ENCODE measurements at places on chromosomes 6 and 20.
A peak's percentile ranks its signal among the peaks of the same experiment; 100 is the strongest.

DNA sequence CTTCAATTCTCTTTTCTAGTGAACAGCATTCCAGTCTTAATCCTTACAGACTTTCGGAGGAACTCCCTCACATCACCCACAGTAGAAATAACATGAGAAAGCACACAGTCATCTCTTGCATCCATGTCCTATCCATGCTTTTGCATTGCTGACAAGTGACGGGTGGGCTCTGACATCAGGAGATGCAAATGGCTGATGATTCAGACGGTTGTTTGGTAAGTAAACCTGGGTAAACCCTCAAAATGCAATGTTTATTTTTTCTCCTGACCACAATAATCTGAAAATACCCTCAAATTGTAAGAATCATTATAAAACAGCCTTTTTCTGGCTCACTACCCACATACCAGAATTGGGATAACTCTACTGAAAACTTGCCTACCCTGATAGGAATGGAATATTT, 792.0 kb downstream of the MAFB start:
- DNase-seq = no peak

DNA sequence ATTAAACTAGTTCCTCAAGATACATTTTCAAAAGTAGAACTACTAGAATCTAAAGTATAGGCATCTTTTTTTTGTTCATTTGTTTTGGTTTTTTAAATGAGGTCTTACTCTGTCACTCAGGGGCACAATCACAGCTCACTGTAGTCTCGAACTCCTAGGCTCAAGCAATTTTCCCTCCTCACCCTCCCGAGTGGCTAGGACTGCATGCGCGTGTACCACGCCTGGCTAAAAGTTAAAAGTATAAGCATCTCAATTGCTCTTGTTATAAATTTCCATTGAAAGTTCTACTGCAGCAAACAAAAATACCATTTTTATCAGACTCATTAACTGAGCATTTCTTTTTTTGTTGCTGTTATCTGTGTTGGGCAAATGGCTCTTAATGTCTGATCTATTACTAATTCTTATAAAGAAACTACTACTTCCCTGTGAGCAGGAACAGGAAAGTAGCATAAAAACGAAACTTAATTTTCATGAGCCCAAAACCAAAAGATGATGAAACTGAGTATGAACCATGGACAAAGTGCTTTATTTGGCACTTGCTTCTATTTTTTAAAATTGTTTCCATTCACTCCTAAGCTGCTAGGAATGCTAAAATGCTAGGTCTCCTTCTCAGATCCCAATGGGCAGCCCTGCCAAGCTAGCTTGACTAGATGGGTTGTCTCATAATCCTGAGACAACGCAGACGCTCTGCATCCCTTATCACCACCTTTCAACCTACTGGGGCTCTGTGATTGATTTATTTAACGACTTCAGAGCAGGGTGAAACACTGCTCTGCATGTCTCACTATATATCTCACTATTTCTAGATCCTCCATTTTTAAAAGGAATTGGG, 36.9 kb downstream of the TRPC4AP start:
- DNase-seq = peak; percentile 3

DNA sequence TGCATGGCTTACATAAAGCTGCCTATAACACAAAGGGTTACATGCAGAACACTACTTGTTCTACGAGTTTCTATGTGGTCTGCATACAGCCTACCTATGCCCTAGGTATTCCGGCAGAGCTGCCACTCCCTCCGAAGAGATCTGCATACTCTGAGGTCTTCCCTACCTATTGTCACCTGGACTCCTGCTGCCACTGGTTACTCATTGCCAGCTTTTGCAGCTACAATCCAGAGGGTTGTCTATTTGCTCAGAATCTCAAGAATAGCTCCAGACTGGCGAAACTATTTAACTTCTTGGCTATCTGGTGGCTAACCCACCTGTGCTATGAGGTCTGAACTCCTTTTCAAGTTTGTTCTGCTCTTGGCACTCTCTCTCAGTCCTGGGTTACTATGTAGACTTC, 323.3 kb downstream of the BMP2 start:
- no peak for DNase-seq

- no peak for DNase-seq
Observed at GRCh38 chr6:169850746-169851145, 99.3 kb downstream of the ERMARD start.

- no peak for DNase-seq
Observed at GRCh38 chr20:54172856-54173652, 732 bp downstream of the CYP24A1 start.

DNA sequence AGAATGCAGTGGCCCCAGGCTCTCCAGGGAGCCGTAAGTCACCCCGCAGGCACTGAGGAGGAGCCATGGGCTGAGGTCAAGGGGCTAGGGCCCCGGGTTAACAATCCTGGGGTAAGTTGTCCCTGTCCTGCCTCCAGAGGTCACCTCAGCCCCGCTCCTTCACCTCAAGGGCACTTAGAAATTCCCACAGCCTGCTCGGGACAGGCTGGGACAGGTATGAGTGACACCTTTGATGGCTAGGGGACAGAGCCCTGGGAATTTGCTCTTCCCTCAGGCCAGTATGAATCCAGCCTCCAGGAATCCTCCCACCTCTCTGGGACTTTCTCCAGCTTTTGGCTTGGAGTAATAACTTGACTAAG, 3.5 kb upstream of the GRM4 start:
- no peak for DNase-seq

DNA sequence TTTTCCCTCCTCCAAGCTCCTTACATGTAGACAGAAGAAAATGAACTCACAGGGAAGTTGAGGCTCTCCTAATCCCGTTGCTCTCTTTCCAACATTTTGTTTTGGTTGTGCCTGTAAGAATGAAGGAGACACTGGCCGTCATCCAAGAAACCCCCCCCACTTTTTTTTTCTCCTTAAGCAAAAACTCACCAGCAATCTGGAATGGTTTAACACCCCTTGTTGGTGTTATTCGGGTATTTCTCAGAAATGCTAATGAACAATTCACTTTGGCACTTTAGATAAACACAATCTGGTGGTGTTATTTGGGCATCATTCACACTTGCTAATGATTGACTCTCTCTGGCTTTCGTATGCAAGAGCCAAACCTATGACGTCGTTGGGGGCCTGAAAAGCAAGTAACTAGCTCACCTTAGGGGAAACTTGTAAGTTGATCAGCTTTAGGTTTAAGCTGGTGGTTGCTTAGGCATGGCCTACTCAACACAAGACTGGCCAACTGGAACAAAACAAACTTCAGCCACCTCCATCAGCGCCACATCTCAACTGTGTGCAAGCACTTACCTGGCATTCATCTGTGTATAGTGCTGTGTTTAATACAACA, 24.3 kb upstream of the OLIG3 start:
- DNase-seq = no peak

DNA sequence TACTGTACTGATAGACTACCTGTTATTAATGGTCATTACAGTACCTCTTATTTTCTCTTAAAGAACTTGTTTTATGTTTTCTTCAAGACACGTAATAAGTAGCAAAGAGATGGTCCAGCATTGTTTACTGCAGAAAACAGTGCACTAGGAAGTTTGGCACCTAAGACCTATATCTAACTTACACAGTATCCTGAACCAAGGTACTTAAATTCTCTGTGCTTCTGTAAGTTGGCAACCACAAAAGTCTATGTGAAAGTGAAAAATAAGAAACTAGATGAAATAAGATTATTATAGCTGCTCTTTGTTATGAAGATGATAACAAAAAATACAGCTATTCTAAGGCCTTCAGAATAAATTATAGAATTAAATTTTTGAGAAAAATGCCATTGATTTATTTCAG, 411.7 kb upstream of the SOX4 start:
- no peak for DNase-seq

DNA sequence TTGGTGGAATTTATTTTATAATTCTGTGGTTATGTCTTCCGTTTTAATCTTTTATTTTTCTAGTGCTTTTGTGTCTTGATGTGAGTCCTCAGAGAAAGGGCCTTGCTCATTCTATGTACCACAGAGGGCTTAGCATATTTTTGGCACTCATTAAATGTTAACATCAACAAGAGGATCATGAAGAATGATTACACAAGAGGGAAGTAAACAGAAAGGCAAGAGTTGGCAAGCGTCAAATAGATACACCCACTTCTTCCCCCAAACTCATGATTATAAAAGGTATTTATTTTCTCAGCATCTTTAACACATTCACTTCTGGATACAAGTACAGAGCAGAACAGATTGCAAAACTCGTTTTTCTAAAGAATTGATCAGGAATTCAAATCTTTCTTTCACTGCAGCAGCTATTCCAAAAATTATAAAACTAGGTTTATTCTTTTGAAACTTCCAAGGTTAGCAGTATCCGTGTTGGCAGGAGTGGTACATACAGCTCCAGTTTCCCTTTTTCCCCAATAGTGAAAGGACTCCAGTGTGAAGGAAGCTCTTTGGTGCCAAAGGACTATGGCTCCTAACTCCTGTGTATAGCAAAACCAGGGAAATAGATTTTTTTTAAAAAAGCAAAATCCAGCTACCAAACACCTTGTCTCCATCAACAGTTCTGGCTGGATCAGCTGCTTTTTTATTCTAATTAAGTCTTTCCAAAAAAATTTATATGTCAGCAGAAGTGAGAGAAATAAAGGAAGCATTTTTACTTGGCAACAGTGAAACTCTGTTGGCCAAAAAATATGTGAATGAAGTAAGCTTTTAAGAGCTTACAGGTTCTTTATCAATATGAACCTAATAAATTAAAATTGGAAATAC, 221.9 kb downstream of the ADGRG6 start:
- no peak for DNase-seq

DNA sequence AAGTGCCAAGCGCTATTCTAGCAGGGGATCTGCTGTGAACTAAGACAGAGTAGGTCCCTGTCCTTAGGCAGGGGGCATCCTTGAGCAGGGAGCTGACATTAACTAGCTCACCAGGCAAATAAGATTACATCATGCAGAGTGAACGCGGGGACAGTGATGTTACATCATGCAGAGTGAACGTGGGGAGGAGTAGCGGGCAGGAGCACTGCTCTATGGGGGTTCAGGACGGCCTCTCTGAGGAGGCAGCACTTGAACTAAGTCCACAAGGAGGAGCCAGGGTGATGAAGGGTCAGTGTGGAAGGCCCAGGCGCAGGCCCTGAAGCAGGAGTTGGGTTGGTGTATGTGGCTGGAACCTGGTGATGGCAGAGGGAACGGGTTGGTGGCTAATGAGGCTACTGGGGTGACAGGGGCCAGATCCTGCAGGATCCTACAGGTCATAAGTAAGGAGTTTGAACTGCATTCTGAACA, 38.7 kb downstream of the KAT14 start:
- DNase-seq = no peak

DNA sequence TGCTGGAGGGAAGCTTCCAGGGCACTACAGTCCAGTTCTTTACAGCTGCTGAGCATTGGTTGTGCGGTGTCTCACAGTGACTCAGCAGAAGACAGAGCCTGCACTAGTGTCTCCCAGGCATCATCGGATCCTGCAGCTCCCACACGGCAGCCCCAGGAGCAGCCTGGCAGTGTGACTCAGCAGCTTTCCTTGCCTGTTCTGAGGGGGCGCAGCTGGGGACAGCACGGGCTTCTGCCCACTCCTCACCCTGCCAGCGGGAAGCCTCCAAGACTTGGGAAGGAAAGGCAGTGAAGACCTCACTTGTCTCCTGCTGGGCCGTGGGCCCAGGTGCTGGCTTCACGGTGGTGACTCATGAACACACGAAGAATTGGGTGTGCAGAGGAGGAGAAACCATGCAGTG, 165.4 kb downstream of the SYNDIG1 start:
- no peak for DNase-seq

GRCh38 chr6:142784344-142784743, 160.6 kb downstream of the HIVEP2 start:
- peak; percentile 36 for DNase-seq

DNA sequence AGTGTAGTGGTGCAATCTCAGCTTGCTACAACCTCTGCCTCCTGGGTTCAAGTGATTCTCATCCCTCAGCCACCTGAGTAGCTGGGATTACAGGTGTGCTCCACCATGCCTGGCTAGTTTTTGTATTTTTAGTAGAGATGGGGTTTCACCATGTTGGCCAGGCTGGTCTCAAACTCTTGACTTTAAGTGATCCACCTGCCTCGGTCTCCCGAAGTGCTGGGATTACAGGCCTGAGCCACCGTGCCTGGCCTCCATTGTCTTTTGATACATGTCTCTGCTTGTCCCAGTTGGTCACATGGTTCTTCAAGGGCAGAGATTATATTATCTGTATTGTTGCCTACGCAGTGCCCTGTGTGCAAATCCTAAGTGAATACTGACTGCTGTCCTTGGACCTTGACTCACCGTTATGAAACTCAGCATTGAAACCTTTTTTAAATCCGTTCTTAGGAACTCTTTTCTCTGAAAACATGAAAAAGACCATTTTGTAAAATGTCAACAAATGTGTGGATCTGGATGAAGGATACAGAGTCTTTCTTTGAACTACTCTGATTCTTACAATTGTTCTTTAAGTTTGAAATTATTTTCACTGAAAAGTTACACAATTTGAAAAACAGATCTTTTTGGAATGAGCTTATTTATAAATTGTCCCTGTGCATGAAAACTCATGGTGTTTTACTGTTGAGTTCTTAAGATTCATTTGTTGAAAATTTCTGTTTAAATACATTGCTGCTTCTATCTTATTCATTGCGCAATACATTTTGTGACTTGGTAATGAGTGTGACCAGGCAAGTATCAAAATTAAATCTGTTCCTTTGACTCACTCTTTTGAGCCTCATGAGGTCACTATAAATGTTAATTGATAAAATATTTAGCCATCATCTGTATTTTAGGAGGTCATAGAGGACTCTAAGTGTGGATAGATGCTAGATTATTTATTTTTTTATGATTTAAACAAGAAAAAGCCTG, 293.5 kb downstream of the UTRN start:
- DNase-seq = no peak

GRCh38 chr6:158808442-158808833, 10.7 kb downstream of the EZR start:
- no peak for DNase-seq

Measured in CD14-positive monocyte (primary cell).